Epithelial cell of proximal tubule (primary cell): ENCODE measurements at places on chromosomes 12 and 14. TPM values are rescaled to one million over a fixed set of nuclear protein-coding genes. Genes with fewer than 3 reads are reported as not detected.

The TEX22 gene
- 0.29 TPM in 1 of 2 replicates, not detected in the other for total RNA-seq

The VRTN gene
- total RNA-seq, result not detected in 2 replicates

The PRH2 gene
- total RNA-seq, result not detected in 2 replicates

The FAR2 gene
- 13.5 and 25.2 TPM in 2 replicates for total RNA-seq
